ENCODE measurements at places on chromosomes 3 and 15. TPM values are rescaled to one million over a fixed set of nuclear protein-coding genes. Genes with fewer than 3 reads are reported as not detected.

- H3K4me3 ChIP-seq, result no peak overlapping the region
- peaks cover 97% of the 10 kb centered on the region for H3K4me1 ChIP-seq
- peak overlapping the region; percentile 86 for H3K27ac ChIP-seq
- H3K27me3 ChIP-seq, result no peaks in the 10 kb centered on the region
Observed at GRCh38 chr15:48636511-48636910, 9.0 kb downstream of the FBN1 start.

DNA sequence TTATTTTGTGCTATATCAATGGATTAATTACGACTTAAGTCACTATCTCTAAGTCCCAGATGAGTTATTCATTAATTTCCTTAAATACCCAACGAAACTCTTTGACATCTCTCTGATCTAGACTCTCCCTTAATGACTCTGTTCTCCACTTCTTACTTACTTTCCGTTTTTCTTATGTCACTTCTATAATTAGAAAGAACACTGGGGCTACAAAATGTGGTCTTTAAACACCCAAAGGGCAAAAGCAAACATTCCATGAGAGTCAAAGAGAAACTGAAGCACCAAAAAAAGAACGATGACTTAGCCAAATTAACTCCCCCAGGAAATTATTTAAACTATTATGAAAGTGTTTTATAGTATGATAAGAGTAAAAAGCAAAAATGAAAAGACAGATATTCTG lies 166.4 kb upstream of the UBE2E2 start:
- H3K36me3 ChIP-seq, result no peaks in the 10 kb centered on the region
- peaks cover 8% of the 10 kb centered on the region for H3K27me3 ChIP-seq
- 0 out of 2 replicates have a peak, but pooled peaks cover under 1% of the 10 kb centered on the region for H3K4me1 ChIP-seq
- no peak overlapping the region for H3K4me3 ChIP-seq

DNA sequence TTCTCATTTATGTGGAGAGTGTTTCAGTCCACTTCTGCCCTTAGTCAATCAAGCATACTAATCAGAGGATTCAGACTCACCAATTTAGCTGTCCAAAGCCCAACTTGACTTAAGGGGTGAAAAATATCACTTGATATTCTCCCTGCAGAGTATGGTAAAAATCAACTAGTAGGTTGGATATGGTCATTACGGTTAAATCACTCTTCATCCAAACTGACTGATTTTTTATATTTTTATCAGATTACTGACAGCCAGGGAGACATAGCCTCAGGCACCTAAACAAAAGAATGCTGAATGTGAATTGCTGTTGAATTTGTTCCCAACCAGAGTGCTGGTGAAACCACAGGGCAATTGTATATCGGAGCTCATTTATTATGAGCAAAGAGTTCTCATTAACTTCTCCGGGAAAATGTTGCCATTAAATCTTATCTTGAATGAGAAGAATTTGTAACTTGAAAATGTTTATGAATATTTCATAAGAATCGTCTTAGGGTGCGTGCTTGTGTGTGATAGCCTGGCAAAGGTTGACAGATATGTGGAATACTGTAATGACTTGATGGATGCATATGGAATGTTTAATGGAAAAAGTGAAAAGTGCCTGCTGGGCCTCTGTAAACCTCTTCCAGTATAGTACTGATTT lies 411.2 kb downstream of the NAALADL2 start:
- no peak overlapping the region for H3K27ac ChIP-seq
- peaks cover 27% of the 10 kb centered on the region for H3K4me1 ChIP-seq
- H3K36me3 ChIP-seq, result no peaks in the 10 kb centered on the region
- DNase-seq, result peak; percentile 15
- no peaks in the 10 kb centered on the region for H3K27me3 ChIP-seq
- no peak overlapping the region for H3K4me3 ChIP-seq

The MST1 gene
- total RNA-seq, result 6.3 TPM

The WDR53 gene
- 9.4 TPM for total RNA-seq
